ENCODE measurements at places on chromosomes 7 and 10.

GRCh38 chr10:118139321-118139720 lies 92.6 kb upstream of the RAB11FIP2 start:
- no peak for DNase-seq

DNA sequence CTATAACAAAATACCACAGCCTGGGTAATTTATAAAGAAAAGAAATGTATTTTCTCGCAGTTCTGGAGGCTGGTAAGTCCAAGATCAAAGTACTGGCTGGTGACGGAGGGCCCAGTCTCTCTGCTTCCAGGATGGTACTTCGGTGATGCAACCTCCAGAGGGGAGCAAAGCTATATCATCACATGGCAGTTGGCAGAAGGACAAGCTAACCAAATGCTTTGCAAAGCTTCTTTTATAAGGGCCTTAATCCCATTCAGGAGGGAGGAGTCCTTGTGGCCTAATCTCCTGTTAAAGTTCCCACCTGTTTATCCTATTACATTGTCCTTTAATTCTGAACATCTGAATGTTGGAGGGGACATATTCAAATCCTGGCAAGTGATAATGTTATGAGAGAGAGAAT lies 134.1 kb upstream of the SP4 start:
- DNase-seq: no peak

GRCh38 chr7:106110238-106110560 lies 1.9 kb downstream of the SYPL1 start:
- DNase-seq: peak; percentile 45

GRCh38 chr7:135253851-135254771 lies 20.5 kb downstream of the STRA8 start:
- DNase-seq: peak; percentile 79

GRCh38 chr7:78165454-78165853 lies 366.9 kb downstream of the PHTF2 start:
- no peak for DNase-seq

GRCh38 chr7:154843670-154844237 lies 159.2 kb downstream of the PAXIP1 start:
- DNase-seq: no peak

GRCh38 chr7:43583424-43584194 lies 701 bp downstream of the STK17A start:
- DNase-seq: peak; percentile 74

DNA sequence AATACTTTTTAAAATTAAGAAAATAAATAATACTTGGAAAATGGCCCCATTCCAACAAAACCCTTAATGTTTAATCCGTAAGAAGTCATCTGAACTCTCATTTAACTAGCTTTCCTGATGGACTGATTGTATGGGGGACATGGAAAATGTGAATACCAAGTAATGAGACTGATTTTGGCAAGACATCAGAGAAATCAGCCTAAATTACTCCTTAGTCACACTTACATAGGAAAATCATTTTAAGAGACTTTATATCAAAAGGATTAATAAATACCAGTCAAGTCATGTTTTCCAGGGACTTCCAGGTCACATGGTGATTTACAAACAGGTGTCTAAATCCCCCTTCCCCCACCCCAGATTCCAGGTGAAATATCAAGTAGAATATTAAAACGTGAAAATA lies 58.2 kb downstream of the GRM8 start:
- no peak for DNase-seq

DNA sequence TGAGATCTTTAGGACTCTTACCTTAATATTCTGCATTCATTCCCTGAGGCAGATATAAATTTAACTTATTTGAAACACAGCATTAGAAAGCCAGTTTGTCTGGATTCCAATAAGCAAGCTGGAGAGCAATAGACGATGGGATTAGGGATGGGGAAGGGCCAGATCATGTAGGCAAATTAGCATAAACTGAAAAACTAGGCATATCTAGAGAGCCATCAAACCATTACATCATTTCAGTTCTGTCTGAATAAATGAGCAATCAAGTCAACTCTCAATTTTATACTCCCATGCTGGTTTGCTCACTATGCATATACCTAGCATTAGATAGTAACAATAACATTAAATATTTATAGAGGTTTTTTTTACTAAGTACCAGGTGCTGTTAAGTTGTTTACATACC lies 583.6 kb upstream of the LRRN3 start:
- no peak for DNase-seq

DNA sequence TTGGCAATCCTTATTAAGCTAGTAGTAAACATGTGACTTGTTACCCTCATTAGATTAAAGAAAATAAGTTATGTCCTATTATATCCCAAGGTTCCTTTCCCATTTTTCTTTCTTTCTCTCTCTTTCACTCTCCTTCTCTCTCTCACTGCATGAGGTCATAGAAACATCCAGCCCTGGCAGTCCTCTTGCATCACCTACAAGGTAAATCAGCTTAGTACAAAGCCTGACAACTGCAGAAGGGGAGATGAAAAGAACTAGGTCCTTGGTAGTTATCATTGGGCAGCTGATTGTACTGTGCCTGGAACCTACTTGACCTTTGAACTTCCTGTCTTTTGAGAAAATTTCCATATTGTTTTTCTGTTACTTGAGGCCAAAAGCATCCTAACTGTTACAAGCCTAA lies 307.9 kb upstream of the SP8 start:
- DNase-seq: no peak

DNA sequence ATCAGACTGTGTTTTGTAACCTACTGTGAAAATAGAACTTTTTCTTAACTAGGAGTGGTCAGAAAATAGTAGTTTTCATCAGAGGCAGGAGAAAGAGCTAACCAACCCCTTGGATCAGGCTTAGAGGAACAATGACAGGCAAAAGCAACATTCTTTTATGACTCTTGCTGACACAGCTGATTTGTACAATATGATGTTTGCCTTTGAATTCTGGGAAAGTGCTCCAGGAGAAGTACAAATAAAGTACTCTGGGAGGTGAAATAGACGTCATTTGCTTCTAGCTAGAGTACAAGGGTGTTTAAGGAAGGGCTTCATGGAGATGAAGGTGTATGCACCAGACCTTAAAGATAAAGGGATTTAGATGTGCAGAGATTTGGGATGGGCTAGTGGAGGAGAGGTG lies 75.1 kb upstream of the KIAA1217 start:
- DNase-seq: no peak

DNA sequence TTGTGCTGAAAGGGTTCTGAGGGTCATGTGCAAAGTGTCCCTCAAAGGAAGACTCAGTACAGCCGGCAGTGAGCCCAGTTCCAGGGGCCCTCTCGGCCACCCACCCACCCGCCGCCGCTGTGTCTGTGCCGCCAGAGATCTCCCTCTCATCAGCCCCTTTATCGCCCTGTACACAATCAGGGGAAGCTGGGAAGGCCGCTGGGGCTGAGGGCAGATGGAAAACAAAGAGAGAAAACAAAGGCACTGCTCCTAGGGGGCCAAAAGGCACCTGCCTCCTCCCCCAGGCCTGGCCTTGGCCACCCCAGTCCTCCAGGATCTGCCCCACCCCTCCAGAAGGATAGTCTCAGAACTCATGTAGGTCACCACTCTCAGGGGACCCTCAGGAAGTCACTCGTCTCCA lies 67.0 kb downstream of the ZMIZ1 start:
- DNase-seq: no peak

GRCh38 chr10:24307696-24308485 lies 99.0 kb downstream of the KIAA1217 start:
- no peak for DNase-seq

DNA sequence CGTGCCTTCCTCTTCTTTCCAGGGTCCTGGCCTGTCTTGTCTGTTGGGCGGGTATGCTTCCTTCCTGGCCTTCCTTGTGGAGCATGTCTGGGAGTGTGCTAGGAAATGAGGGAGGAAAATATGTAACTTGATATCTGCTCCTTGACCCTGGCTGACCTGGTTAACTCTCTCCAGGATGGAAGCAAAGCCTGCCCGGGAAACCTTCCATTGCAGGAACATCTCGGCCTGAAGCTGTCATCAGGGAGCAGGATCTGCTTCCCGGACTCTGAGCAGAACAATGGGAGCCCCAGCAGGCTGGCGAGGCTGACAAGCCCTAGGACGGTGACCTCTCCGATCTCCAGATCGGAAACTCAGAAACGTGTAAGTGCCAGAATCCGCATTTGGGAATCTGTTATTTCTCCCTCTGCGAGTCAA lies 340.3 kb downstream of the FRMD4A start:
- DNase-seq: no peak

DNA sequence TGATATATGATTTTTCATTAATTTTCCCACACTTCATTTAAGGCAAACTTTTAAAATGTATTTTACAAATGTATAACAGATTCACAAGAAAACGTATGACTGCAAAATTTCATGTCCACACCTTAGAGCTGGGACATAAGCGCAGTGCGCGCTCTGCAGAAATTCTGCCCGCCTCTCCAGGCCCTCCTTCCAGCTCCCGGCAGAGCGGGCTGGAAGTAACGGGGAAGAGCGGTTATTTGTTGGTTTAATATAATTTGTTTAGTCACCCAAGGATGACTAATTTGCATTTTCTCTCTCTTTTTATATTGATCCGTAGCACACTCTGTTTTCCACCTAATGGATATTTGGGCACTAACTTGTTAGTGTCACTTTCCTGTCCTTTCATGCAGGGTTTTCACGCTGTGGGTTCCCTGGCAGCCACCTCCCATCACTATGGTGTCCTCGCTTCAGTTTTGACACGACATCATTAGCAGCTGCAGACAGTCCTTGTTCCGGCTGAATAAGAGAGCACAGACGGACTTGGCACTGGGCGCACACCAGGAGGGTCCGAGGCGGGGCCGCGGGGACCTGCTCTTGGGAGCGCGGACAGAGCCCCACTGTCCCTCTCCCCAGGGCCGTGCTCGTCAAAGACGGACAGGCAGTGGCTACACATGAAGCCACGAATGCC lies 129.2 kb upstream of the SEC61G start:
- DNase-seq: no peak

DNA sequence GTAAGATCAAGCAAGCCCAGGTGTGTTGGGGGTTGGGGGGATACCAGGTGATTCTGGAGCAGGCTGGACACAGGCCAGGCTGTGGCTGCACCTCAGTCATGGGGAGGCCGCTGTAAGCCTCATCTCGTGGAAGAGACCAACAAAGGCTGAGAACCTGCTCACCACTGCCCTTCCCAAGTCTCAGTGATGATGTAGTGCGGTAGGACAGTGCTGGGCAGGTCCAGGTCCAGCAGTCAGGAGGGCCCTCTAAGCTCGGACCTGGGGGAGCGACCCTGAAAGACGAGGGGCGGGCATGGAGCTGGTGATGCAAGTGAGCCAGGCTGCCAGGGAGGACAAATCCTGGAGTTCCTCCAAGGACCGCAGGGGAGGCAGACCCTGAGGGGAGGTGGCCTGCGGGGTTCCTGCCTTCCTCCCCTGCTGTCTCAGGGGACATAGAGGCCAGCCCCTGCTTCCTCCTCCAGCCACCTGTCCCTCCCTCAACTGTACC lies 3.3 kb upstream of the PWWP2B start:
- DNase-seq: no peak

GRCh38 chr7:108204281-108204796 lies 74.2 kb upstream of the LAMB4 start:
- DNase-seq: no peak

DNA sequence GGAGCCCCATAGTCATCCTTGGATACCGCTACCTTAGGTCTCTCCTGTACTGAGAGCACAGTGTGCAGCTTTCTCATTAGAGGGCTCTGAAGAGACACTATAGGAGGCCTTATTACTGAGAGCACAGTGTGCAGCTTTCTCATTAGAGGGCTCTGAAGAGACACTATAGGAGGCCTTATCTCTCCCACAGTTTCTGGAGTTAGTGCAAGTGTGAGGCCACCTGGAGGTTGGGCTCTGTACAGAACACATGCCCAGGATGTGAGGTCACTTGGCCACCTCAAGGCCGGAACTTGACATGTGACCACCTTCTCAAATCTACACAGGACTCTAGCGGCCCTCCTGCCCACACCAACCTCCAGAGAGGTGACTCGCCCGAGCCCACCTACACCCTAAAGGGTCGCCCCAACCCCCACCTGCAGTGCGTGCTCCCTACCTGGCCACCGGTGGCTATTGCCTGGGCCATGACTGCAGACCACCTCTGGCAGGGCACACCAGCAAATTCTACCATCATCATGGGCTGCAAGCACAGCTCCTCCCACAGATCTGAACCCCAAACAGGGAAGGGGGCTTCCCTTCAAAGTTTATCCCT lies 24.6 kb downstream of the FRMPD2 start:
- no peak for DNase-seq

DNA sequence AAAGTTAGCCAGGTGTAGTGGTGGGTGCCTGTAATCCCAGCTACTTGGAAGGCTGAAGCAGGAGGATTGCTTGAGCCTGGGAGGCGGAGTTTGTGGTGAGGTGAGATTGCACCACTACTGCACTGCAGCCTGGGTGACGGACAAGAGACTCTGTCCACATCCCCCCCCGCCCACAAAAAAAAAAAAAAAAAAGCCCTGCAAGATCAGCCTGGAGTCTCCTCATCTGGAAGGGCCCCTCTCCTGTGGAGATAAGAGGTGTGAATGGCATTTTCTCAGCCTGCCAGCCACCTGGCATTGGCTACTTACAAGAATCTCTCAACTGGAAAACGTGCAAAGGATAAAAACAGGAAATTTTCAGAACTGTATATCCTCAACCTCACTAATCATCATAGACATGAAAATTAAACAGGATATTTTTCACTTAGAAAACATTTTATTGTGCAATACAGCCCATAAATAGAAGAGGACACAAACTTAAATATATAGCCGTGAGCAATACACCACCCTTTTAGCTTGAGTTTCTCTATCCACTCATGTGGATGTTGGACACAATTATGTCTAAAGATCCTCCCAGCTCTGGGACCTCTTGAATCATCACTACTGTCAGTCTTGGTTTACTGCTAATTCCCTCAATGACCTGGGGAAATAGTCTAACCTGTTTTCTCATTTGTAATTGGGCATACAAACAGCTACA lies 11.3 kb upstream of the TSPAN15 start:
- peak; percentile 86 for DNase-seq

DNA sequence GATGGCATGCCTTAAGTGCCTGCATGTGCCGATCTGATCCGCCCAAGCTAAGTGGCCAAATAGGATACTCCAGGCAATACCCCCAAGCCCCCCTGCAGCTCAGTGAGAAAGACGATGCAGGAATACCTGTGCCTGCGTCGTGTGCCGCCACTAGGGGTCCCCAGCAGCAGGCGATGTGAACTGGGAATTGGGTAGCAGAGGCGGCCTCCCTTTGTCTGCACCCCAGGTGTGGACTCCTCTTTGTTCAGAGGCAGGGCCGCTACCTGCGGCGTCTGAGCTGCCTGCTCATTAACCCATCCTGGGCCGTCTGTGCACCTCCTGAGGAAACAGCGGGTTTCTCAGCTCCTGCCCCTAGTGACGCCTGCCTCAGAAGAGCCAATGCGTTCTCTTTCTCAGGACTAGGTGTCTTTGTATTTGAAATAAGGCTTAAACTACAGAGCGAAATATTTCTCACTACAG lies 4.8 kb upstream of the CHN2 start:
- peak; percentile 32 for DNase-seq
